Omental fat pad (tissue), 4 donors: ENCODE measurements at places on chromosomes 3 and 15.

GRCh38 chr15:60223176-60223575 is 174.6 kb downstream of the ANXA2 start:
- no peak for DNase-seq

- no peak for DNase-seq
Measured at GRCh38 chr3:14514323-14514720, 25.8 kb downstream of the GRIP2 start.

DNA sequence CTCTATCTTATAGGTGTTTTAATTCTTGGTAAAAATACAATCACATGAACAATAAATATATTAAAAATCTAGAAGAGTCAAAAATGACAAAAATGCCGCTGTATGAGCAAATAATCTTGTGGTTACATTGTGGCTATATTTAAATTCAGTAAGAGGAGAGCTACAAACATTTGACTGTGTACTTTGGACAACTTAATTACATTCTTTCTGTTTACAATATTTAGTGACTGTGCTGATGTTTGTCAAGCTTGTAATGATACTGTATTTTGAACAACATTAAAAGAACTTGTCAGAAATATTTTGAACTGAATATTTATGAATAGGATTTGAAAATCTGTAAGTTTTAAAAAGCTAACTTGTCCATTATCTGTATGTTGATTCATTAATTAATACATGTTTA is 598.3 kb downstream of the SI start:
- no peak for DNase-seq

- DNase-seq = no peak
Measured at GRCh38 chr3:193938613-193939012, 197.3 kb upstream of the HES1 start.

DNA sequence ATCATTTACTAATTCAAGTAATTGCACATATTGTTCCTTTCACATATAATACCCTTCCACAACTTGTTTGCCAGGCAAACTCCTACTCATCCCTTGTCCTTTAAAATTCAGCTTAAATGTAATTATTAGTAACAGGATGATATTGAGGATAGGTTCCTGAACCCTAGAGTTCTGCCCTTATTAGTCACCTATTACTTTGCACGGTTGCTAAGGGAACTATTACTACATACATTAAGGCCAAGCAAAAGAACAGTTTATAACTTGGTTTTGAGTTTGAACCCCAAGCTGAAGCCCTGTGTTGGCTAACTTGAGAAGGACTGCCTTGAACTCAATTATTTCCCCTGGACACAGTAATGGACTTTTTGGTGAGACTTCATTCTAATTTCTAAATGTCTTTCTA is 529.7 kb downstream of the IGSF11 start:
- DNase-seq = no peak
